ENCODE measurements at places on chromosomes 1 and 21.

DNA sequence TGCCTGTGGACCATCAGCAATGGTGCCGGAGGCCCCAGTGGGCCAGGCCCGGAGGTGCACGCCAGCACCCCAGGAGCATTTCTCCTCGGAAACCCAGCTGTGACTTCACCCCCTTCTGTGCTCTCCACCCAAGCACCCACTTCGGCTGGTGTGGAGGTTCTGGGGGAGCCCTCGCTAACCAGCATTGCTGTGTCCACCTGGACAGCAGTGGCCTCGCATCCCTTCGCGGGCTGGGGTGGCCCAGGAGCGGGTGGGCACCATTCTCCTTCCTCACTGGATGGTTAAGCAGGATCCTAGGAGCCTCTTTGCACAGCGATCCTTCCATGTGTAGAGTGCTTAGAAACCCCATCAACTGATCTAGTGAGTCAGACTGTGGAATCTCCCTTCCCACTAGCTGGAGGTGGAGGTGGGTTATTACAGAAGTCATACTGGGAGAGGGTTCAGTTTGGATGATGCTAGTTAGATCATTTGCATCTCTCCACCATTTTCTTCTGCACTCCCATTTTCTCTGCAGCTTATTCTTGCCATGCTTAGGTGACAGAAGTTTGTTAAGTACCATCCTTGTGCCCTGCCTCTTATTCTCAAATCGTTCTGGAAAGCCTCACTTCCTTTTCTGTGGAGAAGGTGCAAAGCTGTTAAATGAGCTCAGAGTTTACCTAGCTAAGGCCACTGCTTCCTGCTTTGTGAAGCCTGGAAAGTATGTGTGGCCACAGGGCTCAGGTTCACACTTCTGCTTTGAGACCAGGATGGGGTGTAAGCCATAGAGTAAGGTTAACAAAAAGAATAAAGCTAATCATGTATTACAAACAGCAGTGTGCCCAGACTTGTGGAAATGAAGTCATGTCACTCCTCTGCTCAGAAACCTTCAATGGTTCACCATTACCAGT lies 32.3 kb downstream of the TBX19 start:
- no peak for DNase-seq

DNA sequence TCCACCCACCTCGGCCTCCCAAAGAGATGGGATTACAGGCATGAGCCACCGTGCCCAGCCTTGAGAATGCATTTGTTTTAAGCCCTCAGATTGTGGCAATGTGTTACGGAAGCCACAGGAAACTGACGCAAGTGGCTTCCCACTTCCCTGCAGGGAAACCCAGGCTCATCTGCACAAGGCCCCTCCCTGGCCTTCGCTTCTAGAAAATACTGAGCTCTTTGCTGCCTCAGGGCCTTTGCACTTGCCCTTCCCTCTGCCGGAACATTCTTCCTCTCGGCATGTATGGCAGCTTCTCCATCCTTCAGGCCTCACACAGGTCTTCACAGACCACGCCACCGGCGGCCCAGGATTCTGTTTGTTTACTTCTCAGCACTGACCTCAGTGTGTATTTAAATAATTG lies 137.0 kb upstream of the TMEM51 start:
- DNase-seq: no peak

GRCh38 chr1:151993734-151994496 lies at the start of gene S100A10:
TSS of gene S100A10 (minus strand) at chr1:151993859. CDS start at chr1:151986230, 7,629 bp downstream.
- DNase-seq: peak; percentile 83

DNA sequence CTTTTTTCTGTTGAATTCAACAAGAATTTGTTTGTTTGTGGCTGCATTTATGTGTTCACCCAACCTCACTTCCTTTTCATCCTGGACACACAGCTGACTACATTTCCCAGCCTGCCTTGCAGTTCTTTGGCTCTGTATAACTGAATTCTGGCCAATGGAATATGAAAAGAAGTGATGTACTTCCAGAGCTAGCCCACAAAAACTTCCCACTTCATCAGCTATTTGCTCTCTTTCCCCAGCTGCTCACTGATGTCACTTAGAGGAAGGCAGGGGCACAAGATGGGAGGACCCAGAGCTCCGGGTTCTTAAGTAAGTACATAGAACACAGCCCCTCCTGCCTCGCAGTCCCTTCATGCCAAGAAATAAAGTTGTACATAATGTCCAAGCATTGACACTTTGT lies 235.0 kb upstream of the FGGY start:
- no peak for DNase-seq

GRCh38 chr1:180981596-180982387 lies 40.9 kb downstream of the STX6 start:
- no peak for DNase-seq

DNA sequence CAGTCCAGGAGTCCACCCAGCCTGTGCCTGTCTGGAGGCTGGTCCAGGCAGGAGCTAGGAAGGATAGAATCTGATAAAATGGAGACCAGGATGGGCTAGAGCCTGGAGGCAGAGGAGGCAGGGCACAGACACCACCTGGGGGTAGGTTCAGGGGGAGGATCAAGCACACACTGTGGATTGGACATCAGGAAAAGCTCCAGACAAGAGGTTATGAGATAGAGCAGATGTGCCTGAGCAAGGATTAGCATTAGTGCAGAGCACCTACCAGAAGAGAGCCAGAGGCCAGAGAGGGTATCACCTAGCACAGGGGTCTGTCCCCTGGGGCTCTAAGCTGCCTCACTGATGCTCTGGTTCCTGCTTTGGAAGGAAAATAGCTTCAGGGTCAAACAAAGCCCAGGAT lies 216.7 kb upstream of the ZC3H12A start:
- DNase-seq: no peak

- no peak for DNase-seq
Observed at GRCh38 chr1:106979371-106979770, 77.1 kb upstream of the PRMT6 start.

- DNase-seq: peak; percentile 43
Observed at GRCh38 chr1:116763787-116764465, 9.7 kb downstream of the CD2 start.

DNA sequence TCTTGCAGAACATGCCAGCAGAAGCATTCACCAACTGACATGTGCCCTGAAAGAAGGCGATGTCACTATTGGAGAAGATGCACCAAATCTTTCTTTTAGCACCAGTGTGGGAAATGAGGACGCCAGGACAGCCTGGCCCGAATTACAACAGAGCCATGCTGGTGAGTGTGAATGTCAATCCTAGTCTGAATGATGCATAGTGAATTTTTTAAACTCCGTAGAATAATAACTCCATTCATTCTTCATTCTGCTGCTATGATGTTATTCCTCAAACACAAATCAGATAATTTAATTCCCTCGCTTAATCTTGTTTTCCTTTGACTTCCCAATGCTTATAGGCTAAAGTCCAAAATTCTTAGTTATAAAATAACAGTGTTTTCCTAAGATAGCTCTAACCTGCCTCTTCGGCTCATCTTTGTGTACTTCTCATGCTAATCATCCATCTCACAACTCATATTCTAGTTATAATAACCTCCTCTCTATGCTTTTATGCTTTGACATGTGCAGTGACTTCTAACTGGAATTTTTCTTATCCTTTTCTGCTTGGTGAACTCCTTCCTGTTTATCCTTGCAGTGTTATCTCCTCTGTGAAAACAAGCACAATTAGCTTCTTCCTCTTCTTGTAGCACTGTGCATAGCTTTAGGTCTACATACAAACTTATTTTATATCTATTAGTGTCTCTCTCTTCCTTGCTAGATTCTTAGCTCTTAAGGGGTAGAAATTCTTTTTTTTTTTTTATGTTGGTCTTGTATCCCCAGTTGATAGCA lies 14.4 kb downstream of the SDCCAG8 start:
- DNase-seq: no peak

DNA sequence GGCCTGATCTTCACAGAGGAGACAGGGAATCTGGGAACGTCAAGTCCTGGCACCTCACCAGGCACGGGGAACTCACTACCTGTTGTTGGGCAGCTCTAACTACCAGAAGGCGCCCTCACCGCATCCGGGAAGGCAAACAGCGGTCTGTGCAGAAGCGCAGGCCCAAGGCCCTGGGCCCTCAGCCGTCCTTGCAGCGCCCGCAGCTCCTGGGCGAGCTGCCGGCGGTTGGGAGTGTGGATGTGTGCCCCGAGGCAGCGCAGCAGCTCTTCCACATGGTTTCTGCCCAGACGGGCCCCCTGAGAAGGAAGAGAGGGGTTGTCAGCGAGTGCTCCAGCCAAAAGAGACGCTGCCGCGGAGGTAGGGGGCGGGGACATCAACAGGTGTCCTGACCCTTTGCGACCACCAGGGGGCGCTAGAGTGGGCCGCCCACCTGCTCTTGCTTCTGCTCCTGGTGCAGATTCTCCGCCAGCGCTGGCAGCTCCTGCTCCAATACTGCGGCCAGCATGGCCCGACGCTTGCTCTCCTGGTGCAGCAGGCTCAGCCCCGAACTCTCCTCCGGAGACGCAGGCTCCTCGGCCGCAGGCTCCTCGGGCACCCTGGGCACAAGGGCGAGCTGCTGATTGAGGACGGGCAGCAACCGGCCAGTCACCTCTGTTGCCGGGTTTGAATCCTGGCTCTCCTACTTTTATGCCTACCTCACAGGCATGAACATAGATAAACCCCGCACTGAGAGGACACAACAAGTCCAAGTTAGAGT lies 9.3 kb downstream of the MAP3K6 start:
- DNase-seq: peak; percentile 83

DNA sequence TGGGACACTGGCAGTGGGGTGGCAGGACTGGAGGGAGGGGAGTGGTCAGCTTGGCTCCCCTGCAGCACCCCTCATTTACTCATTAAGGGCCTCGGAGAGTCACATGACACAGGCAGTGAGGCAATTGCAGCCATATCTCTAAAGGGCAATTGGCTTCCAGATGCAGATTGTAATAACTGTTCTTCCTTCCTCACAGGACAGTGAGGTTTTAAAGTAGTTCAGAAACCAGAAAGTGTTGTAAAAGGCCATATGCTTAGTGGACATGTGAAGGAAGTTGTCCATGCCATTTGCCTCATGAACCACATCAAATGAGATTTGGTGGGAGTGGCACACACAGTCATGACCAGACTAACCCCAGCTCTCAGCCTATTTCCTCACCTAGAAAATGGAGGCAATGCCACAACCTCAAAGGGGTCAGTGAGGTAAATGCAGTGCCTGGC lies 11.1 kb downstream of the MTX1 start:
- peak; percentile 87 for DNase-seq

- DNase-seq: no peak
Observed at GRCh38 chr1:46421739-46422138, 27.6 kb downstream of the FAAH start.

DNA sequence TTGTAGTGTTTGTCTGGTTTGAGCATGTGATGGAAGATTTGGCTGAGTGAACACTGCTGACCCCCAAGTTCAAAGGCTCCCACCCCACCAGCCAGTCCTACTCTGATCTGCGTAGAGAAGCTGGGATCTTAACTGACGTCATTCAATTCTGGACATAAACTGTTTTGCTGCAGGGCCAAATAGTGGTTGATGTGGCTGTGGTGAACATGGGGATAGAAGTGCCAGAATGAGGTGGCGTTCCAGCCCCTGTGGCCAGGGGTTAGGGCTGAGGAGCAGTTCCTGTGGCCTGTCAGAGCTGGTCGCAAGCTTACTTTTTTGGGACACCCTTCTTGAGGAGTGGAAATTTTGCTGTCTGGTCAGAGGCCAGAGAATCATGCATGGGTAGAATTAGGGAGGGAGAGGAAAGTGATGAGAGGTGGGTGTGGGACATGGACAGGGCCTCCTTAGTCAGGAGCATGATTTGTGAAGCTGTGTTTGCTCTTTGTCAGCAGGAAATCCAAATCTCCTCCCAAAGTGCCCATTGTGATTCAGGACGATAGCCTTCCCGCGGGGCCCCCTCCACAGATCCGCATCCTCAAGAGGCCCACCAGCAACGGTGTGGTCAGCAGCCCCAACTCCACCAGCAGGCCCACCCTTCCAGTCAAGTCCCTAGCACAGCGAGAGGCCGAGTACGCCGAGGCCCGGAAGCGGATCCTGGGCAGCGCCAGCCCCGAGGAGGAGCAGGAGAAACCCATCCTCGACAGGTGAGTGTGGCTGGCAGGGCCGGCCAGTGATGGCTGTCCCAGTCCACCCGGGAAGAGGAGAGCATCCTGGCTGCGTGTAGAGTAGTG lies 25.9 kb downstream of the SZRD1 start:
- DNase-seq: no peak

- no peak for DNase-seq
Observed at GRCh38 chr1:232291261-232291660, 338.7 kb downstream of the SIPA1L2 start.

DNA sequence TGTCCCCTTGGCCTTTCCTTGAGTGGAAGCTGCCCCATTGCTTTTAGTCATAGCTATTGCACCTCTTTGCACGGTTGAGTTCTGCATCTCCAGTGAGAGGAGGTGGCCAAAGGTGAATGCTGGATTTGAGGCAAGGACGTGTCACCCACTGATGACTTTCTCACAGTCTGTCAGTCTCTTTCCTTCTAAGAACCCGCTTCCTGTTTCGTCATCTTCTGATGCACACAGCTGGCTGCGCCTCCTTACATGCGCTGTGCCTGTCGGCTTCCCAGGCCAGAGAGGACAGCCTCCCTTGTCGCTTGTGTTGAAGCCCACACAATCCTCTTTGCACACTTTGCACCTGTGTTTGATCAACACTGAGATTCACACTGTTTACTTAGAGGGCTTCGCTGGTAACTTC lies 41.8 kb upstream of the PWP2 start:
- DNase-seq: no peak

GRCh38 chr1:67194209-67194863 lies 28.1 kb downstream of the IL23R start:
- no peak for DNase-seq

DNA sequence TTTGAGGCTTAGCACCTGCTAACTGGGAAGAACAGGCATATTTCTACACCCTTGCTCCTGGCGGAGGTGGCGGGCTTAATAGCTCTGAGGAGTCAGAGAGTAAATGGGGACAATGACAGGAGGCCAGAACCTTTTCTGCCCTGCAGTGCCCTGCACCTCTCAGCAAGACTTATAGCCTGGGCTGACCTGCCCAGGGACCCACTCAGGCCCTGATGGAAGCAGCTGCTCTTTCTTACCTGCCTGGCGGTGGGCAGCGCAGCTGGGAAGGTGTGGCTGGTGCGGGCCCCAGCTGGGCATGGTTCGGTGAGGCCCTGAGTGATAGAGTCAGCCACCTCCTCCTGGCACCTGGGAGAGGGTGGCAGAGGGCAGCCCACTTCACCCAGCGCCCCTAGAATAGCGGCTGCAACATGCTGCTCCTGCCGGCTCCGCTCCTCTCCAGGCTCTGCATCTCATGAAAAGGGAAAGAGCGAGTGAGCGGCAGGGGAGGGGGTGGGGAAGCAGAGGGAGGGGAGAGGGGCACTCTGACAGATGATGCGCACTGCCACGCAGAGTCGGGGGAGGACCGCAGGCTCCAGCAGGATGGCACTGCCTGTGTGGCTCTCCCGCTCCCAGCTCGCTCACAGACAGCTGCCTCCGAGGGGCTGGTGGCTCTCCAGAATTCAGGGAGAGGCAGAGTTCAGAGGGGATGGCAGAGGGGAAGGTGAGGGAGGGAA lies at the start of gene RGS8:
TSS of gene RGS8 (minus strand) at position 472 of the 713 bp plus-strand sequence. CDS start 14,938 bp downstream, outside the sequence.
- no peak for DNase-seq

All from small intestine (tissue), 16 donors.